Neural progenitor cell (in vitro differentiated cells): ENCODE measurements at places on chromosomes 6 and 20. TPM values are rescaled to one million over a fixed set of nuclear protein-coding genes. Genes with fewer than 3 reads are reported as not detected.

DNA sequence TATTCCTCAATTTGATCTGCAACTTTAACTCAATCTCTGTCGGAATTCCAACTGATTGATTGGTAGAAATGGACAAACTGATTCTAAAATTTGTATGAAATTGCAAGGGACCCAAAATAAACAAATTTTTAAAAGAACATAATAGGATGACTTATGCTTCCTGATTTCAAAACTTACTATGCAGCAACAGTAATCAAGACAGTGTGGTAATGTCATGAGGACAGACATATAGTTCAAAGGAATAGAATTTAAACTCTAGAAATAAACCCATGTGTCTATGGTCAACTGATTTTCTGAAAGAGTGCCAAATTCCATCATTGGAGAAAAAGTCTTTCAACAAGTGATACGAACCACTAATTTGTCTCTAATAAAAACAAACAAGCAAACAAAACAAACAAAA is 1320.1 kb upstream of the GJE1 start:
- no peak for DNase-seq

The KHDC1 gene
- total RNA-seq, result 7.0 and 13.2 TPM in 2 replicates

The FAM83C gene
- total RNA-seq, result not detected in 2 replicates

- peak; percentile 75 for DNase-seq
These were observed 9.9 kb downstream of the CYP21A2 start for GRCh38 chr6:32047855-32048766.

GRCh38 chr20:22802296-22802695 is 217.9 kb upstream of the FOXA2 start:
- DNase-seq, result no peak

GRCh38 chr6:138966870-138967269 is 21.2 kb downstream of the REPS1 start:
- no peak for DNase-seq

The FABP7 gene
- total RNA-seq, result 37.3 and 58.2 TPM in 2 replicates

- DNase-seq, result no peak
These were observed 737.7 kb downstream of the FRK start for GRCh38 chr6:115323001-115323400.

- DNase-seq, result no peak
These were observed 61.3 kb downstream of the TNFRSF21 start for GRCh38 chr6:47248446-47248845.

DNA sequence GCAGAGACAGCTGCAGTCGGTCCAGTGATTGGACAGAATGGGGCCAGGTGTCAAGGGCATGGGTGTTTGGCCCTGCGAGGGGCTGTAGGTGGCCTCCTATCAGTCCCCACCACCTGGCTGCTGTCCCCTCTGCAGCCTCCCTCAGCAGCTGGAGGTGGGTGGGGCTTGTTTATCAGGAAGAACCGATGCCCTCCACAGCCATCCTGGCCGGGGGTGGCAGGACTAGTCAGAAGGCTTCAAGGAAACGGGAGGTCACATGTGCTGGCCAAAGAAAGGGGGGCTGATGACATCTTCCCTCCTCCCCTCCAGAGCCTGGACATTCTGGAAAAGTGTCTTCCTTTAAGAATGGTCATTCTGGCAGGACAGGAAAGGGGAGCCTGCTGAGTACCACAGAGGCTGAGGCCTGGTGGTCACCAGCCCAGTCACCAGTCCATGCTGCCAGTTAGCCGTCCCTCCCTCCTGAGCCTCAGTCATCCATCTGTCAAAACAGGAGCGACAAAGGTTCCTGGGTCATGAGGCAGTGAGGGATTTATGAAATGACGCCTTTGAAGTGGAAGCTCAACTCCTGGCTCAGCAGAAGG is 4.1 kb downstream of the FAM210B start:
- DNase-seq, result no peak

DNA sequence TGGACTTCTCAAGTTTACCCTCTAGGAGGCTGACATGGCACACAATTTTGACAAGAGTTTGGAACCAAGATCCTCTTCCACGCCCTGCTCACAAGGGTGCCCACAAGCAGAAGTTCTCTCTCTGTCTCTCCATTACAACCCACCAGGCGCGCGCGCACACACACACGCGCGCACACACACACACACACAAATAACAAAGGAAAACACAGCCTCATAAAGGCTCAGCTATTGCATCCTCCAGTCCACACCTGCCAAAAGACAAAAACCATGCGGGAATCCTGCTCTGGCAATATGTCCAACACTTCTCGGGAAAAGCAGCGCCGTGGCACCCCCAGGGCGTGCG is 870 bp downstream of the PAK5 start:
- DNase-seq, result no peak

- no peak for DNase-seq
These were observed 105.2 kb downstream of the MAP7 start for GRCh38 chr6:136445063-136445462.

The SLC22A16 gene
- total RNA-seq, result not detected in 2 replicates

DNA sequence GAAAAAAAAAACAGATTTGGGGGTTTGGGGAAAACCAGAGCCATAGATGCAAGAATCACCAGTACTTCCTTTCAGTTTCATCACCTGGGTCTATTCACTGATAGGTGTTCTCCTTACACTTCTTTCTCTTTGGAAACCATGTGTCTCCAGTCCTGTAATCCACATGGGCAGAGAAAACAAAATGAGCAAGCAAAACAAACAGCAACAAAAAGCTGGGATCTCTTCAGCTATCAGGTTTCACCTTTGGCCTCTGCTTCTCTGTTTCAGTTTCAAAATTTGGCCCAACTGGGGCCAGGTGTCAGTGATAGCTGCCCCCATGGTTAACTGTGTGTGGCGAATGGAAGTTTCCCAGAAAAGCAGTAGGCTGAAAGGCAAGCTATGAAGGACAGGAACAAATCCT is 220.0 kb upstream of the THBS2 start:
- DNase-seq, result no peak

GRCh38 chr20:48841875-48842529 is 14.2 kb upstream of the PREX1 start:
- DNase-seq, result no peak
